ENCODE measurements at places on chromosomes 4 and X.

DNA sequence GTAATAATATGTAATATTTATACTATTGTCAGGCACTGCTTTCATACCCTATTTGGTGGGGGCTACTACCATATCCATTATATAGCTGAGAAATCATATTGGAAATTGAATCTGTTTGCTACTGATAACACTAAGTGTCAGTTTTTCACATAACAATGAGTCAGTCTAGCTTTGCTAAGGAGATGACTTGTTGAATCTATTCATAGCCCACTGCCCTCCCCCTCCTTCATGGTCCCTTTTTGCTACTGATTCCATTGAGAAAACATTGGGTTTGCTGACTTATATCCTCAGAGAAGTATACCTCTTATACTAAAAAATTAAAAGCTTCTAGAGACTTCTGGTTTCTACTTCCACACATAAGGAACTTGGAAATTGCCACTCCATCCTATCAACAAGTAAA lies 1898.4 kb downstream of the STIM2 start:
- no peak for DNase-seq

DNA sequence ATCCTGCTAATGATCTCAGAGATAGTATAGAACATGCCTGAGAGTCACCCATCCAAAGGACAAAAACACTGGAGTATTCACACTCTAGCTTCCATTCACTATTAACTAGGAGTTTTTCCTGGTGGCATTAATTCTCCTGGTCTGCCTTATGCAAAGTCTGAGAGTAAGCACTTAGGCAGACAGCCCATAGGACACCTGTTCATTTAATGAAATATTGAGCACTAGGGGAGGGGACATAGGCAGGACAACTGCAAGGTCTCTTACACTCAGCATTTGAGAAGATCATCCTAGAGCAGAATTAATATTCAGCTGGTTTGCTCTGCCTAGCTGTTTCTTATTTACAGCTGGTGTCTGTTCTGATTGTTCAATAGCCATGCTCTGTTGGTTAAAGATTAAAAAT lies 508.5 kb downstream of the CENPC start:
- no peak for DNase-seq

DNA sequence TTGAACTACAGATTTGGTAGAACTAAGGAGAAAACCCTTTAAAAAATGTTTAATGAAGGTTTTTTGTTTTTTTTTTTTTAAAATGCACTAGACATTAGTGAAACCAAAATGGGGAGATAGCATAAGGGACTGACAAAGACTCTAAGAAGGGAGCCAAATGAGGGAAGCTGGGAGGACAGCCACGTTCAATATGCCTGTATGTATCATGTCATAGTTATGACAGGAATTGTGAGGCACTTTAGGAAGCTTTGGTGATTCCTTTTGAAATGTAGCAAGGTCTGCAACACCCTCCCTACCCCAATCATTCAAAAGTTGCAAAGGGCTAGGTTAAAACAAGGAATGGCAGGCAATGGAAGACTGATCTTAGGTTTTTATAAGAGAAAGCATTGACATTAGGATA lies 526.0 kb downstream of the TLL1 start:
- no peak for DNase-seq

DNA sequence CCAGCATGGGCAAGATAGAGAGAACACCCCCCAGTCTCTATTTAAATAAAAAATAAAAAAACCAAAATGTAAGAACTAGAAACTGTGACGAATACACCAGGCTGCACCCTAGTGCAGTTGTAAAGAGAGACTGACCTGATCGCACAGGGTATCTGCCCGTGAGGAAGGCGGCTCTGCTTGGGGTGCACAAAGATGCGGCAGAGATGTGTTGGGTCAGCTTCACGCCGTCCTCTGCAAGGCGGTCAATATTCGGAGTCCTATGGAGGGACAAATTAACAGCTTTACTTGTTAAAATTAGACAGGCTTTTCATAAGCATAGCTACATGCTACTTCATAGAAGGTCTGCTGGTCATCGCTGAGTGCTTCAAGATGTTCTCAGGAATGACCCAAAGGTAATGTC lies 26.1 kb upstream of the ARSD start:
- DNase-seq, result no peak

DNA sequence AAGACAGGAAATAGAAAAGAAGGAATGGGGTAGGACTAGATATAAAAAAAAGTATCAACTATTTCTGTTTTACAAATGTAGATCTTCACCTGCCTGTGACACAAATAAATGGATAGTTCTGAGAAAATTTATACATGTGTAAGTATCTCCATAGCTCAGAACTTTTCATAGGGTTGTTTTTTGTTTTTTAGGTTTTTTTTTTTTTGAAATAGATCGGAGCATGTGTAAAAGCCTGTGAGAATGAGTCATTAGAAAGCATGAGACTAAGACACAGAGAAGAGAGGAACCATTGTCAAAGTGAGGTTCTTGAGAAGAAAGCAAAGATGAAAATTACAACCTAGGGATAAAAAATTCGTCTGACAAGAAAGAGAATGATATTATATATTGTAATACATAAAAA lies 481.6 kb downstream of the PABPC4L start:
- DNase-seq, result no peak

DNA sequence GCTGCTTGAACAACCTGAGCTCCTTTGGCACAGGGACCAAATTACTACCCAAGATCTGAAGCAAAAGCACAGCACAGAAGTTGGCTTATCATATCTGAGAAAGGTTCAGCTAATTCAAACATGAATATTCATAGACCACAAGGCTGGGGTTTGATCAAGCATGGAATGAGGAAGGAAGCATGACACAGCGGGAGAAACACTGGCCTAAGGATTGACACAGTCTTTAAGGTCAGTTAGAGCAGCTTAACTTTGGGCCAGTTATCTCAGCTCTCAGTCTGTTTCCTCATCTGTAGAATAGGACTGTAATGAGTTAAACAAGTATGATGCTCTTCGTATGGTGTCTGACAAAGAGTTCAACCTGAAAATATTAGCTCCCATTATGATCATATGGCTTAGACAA lies 88.5 kb upstream of the CBR4 start:
- no peak for DNase-seq

- DNase-seq, result no peak
Measured at GRCh38 chr4:40448875-40449274, 113.7 kb downstream of the CHRNA9 start.

GRCh38 chr4:7783541-7783940 lies 156.1 kb downstream of the AFAP1 start:
- no peak for DNase-seq

DNA sequence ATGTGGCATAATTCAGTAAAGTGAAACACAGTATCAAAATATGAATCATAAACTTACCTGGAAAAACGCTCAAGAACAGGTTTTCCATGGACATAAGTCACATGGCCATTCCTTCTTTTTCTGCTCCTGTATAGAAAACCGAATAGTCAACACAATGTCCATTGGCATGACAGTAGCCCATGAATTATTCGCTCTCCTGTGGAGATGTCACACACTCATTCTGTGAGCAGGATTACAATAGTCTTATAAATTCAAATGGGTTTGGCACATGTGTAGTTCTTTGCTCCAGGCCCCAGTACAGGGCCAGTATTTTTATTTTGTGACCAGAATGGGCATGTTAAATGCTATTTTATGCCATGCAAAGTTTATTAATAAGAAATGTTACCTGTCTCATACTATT lies 15.1 kb upstream of the CXCL13 start:
- no peak for DNase-seq

DNA sequence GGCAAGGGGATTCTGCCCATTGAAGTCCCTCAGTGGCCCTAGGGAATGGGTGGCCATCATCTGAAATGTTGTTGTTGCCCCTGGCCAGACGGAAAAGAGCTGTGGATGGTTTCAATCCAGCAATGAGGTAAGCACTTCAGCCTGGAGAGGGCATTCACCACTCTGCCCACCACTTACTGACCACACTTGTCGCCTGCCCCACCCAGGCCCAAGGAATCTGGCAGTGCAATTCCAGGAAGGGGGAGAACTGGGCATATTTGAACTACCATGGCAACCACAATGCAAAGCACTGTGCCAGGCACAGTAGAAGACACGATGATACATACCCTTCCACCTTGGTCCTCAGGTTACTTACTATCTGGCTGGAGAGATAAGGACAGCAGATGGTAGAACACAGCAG lies 161.6 kb downstream of the PDGFRA start:
- DNase-seq, result no peak

GRCh38 chr4:64940698-64941097 lies 531.4 kb upstream of the TECRL start:
- no peak for DNase-seq

- no peak for DNase-seq
Measured at GRCh38 chrX:153917869-153918268, 8.2 kb downstream of the ARHGAP4 start.

DNA sequence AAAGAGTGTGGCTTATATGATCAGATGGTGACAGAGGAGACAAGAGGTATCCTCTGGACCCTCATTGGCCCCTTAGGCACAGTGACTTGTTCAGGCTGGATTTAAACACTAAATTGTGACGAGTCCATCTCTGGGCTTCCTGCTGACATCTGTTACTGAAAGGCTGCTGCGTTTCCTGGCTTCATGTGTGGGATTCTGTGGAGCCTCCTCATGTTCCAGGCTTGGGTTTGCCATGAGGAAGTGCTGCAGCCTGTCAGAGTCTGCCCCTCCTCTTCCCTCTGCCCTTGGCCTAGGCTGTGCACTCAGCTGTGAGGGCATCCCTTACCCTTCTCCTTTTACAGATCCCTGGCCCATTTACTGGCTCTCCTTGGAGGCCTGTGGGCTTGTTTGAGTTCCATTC lies 159.1 kb upstream of the TTC29 start:
- DNase-seq, result no peak

DNA sequence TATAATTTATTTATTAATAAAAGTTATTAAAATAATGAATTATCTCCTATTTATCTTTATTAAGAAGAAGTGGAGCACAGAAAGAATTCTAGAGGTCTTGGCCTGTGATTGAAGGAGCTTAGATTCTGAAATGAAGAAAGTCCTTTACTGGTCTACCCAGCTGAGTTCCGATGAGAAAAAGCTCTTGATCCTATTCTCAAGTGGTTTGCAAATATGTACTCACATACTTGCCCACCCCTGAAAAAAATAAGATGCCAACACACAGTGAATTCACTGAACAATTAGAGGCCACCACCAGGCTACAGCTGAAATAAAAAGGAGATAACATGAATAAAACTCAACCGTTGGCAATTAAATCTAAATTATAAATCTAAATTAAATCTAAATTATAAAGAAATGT lies 253.4 kb downstream of the MAPK10 start:
- DNase-seq, result no peak

GRCh38 chr4:70651864-70652506 lies 14.3 kb downstream of the JCHAIN start:
- DNase-seq, result no peak

DNA sequence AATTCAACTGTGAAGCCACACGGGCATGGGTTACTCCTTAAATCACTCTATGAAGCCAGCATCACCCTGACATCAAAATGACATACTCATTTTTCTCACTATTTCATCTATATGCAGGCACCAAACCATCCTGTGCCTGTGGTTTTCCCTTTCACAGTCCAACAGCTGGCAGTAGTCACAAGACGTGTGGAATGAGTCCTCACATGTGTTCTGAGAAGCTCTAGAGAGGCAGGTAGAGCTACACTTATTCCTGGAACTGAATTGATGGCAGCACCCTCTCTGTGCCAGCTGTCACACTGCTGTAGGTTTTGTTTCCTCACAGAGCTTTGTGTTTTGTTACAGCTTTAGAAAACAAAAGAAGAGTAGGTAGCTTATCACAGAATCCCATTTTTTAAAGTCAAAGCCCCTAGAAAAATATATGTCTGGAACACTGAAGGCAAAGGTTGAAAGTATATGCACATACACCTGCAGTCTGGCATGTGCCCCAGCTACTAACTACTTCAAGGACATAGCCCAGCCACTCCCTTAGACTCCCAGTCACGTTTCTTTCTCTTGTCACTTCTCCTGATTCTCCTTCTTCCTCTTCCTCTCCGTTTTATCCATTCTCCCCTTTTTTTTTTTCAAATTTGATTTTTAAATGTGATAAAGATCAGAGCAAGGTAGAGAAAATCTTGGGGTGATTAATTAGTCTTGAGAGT lies 107.1 kb downstream of the ANXA10 start:
- no peak for DNase-seq

DNA sequence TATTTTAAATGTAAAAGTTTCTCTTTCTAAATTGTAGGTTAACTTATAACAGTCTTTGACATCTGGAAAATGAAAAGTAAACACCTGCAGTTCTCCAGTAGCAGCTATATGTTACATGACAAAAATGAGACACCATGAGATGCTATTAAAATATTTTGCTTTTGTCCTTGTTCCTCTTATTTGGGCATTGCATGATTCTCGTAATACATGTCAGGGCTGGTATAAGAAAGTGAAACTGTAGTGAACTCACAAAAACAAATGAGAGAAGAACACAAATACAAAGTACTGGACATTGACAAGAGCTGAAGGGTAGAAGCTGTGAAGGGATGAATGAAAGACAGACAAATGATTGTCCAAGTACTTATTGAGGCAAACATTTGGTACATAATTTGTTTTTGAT lies 9.0 kb downstream of the GK2 start:
- DNase-seq, result no peak

- DNase-seq, result no peak
Measured at GRCh38 chr4:28799696-28800095, 1920.5 kb upstream of the PCDH7 start.

DNA sequence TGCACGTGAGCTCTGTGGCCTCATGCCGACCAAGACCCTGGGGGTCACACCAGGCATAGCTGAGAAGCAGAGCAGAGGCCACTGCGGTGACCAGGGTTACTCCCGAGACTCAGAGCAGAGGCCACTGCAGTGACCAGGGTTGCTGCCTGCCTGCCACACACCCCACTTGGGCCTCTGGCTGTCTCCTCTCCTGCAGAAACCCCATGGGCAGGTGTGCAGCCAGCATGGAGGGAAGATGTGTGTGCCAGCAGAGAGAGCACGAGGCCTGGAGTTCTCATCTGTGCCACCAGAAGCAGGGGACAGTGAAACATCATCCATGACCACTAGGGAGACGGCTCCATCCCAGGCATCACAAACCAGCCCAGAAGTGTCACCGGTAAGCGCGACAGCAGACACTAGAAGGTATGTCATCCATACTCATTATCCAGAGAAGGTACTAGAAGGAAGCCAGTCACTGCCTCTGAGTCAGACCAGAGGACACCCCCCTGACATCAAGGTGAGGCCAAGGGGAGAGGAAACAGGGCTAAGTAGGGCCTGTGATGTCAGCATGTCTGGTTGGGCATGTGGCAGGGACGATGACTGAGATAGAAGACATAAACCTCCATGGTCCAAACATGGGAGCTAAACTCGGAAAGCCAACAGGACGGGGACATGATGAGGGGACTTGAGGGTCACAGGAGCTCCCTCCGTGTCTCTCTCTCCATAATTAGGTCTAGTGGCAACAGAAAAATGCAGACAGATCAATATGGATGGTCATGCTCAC lies 24.2 kb upstream of the SPON2 start:
- no peak for DNase-seq

All from foreskin fibroblast (primary cell).